Activated CD8-positive, alpha-beta memory T cell treated with anti-CD3 and anti-CD28 coated beads for 24 hours (primary cell): ENCODE measurements at places on chromosomes 2 and 18.

- no peak for DNase-seq
Observed at GRCh38 chr18:52152036-52152435, 188.0 kb upstream of the DCC start.

DNA sequence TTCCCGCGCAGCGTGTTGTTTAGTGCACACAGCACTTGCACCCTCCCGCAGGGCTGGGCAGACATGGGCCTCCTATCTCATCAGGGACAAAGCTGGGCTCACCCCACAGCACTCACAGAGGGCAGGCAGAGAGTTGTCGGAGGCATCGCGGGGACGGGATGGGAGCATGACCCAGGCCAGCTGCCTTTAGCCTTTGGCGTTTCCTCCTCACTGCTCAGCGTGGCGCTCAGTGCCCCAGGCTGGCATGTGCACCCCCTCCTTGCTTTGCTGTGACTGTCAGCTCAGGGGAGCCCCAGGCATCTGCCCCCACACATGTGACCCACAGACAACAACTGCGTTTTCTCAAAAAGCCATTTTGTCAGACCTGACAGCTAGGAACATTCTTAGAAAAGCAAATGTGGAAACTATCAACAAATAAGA lies 101.1 kb downstream of the RNF144A start:
- DNase-seq, result no peak

DNA sequence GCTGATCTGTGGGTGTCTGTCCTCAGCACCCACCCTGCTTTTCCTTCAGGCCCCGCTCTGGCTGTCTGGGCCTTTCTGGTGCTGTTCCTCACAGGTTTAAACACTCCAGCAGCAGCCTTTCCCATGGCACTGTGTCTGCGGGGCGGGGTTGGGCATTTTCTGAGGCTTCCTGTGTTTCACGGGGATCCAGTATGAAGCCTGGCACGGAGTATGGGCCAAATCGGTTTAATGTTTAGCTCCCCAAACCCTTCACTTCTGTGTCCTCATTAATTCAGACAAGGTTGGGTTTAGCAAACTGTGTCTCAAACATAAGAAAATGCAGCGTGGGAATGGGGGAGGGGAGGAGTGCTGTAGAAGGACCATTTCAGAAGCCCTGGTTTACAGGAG lies 44.9 kb downstream of the HPCAL1 start:
- no peak for DNase-seq

DNA sequence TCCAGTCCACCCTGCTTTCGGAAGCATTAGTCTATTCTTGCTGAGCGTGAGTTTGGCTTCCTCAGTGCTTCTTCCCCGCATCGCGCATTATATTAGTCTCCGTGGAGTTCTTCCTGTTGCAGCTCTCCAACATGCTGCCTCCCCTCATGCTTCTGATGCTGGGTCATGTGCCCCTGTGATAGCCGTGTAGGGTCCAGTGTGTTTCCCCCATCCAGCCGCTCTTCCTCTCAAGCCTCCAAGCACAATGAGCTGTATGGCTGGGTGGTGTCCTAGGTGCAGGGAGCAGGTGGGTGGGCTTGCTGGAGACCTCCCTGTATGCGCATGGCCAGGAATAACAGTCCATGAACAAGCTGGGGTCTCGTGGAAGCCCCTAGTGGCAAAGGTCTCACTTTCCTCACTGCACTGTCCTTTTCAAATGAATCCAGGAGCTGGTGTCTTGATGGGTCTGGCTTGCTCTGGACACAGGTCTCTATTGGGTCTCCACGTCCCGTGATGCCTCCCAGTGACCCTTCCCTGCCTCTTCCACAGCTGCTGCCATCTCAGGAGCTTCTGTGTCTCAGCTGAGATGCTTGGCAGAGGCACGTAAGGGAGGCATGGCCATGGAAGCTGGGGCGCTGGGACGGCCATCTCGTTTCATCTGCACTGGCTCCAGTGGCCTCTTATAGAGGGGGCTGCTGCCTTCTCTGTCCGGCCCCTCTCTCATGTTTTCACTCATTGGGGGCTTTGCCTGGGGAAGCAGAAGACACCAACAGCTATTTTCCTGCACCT lies 54.8 kb upstream of the HDAC4 start:
- DNase-seq, result peak; percentile 30

GRCh38 chr18:63683152-63683551 lies 19.6 kb upstream of the SERPINB11 start:
- no peak for DNase-seq

GRCh38 chr18:8625461-8626092 lies 16.3 kb downstream of the RAB12 start:
- no peak for DNase-seq

- no peak for DNase-seq
Observed at GRCh38 chr2:181971032-181971431, 14.6 kb upstream of the PPP1R1C start.

DNA sequence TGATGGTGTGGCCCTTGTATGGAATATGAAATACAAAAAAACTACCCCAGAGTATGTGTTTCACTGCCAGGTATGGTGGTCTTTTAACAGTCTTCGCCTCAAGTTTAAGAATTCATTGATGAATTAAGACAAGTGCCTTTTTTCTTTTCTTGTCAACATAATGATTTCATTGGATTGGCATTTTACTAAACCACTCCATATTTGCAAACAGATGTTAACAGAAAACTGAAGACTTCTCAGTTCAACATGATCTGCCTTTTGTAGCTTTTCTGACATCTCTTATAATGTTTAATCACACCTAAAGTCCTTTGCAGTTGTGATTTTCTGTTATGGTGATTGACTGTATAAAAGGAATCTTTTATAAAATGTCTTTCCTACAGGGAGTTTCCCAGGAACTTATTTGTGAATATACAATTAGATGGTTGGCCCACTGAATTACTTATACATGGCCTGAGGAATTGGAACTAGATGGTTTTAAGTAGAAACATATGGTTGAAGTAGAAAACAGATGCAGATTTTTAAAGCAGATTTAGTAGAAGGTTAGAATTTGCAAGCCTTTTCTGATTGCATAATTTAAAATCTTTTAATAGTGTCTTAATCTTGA lies 39.7 kb downstream of the DYNC1I2 start:
- no peak for DNase-seq

- no peak for DNase-seq
Observed at GRCh38 chr18:50654658-50655550, 95.0 kb downstream of the MAPK4 start.

GRCh38 chr2:23548143-23548769 lies 163.3 kb downstream of the KLHL29 start:
- no peak for DNase-seq

DNA sequence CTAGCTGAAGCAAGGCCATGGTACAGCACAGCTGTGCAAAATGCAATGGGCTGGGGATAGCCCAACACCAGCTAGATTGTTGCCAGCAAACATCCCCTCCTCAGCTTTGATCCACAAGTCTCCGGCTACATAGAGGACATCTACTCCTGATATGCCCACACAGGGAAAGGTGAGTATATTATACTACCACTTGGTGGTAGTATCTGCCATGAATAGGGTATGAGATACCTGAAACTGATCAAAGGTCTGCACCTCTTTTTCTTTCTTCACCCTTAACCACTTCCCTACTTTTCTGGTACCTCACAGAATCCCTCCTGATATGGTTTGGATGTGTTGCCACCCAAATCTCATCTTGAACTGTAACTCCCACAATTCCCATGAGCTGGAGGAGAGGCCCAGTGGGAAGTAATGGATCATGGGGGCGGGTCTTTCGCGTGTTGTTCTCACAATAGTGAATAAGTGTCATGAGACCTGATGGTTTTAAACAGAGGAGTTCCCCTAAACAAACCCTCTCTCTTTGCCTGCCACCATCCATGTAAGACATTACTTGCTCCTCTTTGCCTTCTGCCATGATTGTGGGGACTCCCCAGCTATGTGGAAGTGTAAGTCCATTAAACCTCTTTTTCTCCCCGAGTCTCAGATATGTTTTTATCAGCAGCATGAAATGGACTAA lies 279.6 kb downstream of the TXNL1 start:
- DNase-seq, result no peak

- DNase-seq, result no peak
Observed at GRCh38 chr2:197059477-197059876, 133.0 kb upstream of the PGAP1 start.

- no peak for DNase-seq
Observed at GRCh38 chr2:8652774-8653426, 29.0 kb upstream of the ID2 start.

DNA sequence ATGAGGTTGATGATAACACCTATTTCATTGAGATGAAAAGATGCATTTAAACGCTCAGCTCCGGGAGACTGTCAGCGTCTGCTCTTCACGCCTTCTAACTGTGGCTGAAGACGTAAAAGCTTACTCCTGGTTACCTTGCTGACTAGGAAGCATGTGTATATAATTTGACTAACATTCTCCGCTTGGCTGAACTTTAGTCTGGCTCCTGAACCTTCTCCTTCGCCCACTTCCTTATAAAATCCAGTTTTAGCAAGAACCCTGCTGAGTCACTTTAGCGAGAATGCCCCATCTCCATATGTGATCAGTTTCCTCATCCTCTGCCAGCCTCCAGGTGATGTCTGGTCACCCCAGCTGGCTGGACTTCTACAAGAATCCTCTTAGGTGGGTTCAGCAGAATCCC lies 12.7 kb upstream of the CREG2 start:
- no peak for DNase-seq

DNA sequence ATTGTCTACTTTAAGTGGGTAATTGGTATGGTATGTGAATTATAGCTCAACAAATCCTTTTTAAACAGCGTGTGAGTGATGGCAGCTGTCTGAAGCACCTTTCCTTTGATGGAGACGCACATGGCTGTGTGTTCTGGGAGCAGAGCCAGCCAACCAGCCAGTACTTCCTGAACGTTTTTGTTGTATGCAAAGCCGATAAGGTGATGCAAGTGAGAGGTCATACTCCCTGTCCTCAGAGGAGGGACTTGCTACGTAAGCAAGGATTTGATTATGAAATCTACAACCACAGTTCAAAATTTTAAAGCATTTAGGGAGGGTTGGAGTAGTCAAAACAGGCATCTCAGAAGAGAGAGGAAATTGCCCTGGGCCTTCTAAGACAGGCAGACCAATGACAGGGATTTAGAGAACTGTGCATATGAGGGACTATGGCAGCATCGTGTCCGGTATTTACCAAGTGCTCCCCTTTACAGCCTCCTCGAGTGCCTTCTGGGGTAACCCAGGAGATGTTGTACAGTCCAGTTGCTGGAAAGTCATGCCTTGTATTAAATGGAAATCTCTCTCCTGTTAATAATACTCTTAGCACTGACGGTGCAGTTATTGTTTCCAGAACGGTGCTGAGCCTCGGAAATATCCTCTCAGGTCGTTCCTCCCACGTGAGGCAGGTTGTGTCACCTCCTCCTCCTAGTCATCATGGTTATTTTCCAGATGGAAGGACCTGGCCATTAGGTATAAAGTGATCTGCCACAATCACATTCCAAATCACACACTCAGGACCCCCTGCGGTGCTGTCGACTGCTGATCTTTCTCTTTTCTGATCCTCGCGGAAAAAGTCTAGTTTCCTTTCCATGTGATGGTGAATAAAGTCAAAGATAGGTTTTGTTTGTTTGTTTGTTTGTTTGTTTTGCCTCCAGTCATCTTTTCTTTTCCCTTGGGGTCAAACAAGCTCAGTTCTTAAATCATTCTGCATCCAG lies 28.4 kb downstream of the ARHGEF4 start:
- no peak for DNase-seq
